ENCODE measurements at places on chromosomes 3 and 15.
A peak's percentile ranks its signal among the peaks of the same experiment; 100 is the strongest.

DNA sequence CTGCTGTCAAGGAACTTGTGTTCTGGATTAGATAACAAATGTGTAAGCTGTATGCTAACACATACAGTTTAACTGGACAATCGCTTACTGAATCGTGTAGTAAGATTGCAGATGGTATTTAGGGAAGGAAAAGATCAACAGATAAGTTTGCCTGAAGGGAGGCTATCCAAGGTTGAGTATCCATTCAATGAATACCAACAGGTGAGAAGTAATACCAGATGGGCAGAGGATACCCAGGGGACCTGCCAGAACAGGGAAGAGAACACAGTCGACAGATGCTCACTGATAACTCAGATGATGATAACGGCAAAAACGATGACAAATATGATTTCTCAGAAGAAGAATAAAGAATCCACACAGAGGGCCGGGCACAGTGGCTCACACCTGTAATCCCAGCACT, 3.2 kb upstream of the UACA start:
- no peak for DNase-seq

DNA sequence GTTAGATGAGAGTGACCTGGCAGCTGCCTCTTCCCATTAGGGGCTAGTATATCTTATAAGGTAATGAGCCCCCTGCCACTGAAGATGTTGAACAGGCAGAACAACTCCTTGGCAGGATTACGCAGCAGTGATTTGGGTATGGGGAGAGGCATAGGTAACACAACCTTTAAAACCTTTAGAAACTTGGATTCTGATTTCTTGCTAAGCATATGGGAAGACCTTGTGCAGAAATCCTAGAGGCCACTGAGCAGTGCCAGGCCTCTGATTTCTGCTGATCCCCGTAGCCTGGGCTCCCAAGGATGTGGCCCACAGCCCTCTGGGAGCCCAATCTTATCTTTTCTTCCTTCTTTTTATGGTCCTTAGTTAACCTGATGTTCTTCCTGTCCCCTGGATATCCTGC, 237.9 kb upstream of the ROPN1 start:
- no peak for DNase-seq

DNA sequence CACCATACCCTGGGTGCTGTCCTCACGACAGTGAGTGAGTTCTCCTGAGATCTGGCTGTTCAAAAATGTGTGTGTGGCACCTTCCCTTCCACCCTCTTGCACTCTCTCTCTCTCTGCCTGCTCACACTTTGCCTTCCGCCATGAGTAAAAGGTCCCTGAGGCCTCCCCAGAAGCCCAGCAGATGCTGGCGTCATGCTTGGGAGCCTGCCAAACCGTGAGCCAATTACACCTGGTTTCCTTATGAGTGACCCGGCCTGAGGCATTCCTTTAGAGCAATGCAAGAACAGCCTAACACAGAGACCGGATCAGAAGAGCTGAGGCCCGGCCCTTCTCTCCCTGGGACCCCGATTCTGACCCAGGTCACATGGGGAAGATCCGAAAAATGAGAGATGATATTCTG, 15.4 kb downstream of the TMEM44 start:
- DNase-seq, result no peak

GRCh38 chr3:25843332-25843731, 53.4 kb downstream of the OXSM start:
- no peak for DNase-seq

DNA sequence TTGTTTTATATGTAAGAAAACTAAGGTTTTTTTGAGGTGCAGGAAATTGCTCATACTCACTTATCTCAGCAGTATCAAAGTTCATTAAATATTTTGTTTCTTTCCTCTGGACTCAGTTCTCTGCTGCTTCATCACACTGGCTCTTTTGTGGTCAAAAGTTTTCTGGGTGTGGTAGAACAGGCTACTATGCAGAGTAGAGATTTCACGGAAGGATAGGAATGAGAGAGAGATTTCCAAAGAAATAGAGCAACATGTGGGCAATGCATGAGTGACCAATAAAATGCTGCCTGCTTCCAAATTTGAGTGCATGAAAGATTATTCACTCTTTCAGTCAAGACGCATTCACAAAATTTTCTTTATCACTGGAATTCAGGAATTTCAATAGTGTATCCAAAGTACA, 577.3 kb upstream of the SEMA6D start:
- no peak for DNase-seq

DNA sequence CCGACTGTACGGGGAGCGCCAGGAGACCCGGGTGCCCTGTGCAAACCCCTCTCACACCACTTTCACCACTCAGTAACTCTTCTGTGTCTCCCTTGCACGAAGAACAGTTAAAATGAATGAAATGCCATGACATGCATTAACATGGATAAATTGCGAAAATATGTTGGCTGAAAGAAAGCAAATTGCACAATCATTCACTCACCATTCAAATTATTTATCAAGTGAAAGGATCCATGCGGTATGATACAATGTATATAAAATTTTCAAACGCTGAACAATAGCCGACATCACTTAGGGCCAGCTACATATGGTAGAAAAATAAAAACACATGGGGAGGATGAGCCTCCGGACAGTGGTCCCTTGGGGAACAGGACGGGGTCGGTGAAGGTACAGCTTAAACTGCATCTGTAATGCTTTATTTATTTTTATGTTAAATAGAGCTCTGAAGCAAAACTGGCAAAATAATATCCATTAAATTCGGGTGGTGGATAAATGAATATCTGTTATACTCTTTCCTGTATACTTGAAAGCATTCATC, 45.9 kb downstream of the SLC12A8 start:
- DNase-seq, result no peak

GRCh38 chr15:67758619-67759300, 66.5 kb upstream of the SKOR1 start:
- no peak for DNase-seq

- DNase-seq, result peak; percentile 99
These were observed 554 bp upstream of the GSK3B start for GRCh38 chr3:120094776-120095225.

DNA sequence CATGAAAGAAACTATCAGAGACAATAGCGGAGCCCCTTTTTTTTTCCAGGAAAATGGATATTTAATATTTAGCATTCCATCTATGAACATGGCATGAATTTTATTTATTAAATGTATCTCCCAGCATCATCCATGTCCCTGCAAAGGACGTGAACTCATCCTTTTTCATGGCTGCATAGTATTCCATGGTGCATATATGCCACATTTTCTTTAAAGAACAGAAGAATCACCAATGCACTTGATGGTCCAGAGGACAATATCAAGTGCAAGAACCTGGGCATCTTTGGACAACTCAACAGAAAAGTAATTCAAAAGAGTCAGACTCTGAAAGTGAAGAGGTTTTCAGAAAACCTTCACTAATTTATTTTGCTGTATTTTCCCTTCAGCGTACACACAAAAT, 133.0 kb upstream of the SLC7A14 start:
- DNase-seq, result no peak

DNA sequence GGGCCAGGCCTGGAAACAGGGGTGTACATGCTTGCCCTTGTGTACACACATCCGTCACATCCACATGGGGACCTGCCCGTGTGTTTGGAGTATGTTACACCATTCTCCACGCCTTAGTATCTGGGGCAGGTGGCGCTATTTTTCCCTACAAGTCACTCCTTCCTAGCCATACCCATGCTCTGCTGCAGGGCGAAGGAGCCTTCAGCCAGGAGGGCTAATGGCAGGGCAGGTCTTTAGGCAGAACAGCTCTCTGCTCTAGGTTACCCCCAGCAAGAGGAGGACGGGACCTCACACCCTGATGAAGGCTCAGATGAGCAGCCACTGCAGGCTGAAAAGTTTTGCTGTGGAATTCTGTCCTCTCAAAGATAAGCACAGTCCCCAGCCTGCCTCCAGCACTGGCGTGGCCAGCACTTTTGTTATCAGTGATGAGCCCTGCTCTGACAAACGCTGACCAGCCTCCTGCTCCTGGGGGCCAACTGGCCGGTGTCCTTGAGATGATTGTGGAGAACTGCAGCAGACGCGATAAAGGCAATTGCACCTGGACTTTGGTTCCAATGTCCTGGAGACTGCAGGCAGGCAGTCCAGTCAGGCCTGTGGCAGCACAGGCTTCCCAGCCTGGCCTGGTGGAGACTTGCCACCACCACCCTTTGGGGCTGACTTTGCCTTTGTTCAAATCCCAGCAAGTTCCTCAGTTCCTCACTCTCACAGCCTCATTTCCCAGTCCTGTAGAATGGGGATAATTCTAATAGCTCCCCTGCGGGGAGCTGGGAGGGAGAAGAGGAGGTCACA, 19.8 kb upstream of the PIGZ start:
- no peak for DNase-seq

GRCh38 chr3:187264021-187264420, 27.5 kb downstream of the MASP1 start:
- DNase-seq, result no peak

DNA sequence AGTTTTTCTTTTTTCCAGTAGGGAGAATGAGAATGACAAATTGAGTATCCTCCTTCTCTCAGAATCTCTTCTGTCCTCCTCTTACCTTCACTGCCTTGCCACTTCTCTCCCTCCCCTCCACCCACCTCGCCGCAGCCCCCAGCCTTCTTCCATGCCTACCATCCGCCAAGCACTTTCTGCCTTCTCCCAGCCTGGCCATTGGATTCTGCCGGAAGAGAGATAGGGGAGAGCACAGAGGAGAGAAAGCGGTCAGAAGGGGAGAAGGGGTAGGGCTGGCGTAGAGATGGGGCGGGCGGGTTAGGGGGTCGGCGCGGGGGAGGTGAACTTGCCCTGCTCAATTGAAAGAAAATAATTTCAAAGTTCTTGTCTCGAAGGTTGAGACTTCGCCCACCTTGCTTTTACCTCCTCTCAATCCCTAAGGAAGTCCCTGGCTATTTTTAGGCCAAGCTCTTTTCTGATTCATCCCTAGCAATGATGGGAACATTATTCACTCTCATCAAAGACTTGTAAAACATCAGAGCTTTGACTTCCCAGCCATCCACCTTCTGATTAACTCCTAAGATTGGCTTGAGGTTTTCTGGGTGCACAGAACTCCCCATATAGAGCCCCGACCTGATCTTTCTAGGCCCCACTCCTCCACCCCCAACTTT, 811 bp downstream of the C3orf52 start:
- DNase-seq, result no peak

DNA sequence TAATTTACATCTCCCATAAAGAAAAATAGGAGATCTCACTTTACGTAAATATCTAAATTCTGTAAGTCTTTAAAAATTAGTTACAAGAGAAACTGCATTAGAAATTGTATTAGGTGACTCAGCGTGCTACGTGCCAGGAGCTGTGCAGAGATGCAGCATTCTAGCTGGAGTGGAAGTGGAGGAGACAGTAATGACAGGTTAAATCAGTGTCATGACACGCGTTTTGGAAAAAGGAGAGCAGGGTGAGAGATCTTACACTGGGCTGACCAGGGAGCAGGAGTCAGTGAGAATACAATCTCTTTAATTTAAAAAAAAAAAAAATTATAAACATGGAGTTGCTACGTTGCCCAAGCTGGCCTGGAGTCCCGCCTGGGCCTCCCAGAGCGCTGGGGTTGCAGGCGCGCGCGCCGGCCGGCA, 635 bp downstream of the TUBGCP5 start:
- DNase-seq, result no peak

DNA sequence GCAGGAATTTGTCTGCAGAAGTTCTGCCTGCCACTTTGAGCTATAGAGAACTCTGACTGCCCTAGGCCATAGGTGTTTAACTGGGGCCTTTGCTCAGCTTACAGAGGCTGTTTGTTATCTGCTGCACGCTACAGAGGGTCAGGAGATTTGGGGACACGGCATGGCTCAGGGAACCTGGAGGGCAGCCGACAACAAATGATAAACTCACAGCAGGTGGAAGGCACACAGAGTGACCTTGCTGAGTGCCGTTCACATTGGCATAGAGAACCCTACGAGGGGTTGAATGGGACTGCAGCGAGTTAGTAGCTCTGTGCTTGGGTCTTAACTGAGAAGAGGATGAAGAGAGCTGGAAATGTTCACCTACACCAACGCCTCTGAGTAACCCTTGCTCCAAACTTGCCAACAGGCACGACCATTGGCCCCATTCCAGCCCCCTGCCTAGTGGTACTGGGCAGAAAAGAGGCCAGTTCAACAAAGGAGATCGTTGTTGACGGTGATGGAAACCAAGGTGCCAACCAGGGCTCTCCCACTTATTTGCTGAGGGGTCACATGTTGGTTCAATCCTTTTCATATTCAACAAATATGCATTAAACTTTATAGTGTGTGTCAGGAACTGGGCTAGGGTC, 301.1 kb downstream of the NTRK3 start:
- no peak for DNase-seq

DNA sequence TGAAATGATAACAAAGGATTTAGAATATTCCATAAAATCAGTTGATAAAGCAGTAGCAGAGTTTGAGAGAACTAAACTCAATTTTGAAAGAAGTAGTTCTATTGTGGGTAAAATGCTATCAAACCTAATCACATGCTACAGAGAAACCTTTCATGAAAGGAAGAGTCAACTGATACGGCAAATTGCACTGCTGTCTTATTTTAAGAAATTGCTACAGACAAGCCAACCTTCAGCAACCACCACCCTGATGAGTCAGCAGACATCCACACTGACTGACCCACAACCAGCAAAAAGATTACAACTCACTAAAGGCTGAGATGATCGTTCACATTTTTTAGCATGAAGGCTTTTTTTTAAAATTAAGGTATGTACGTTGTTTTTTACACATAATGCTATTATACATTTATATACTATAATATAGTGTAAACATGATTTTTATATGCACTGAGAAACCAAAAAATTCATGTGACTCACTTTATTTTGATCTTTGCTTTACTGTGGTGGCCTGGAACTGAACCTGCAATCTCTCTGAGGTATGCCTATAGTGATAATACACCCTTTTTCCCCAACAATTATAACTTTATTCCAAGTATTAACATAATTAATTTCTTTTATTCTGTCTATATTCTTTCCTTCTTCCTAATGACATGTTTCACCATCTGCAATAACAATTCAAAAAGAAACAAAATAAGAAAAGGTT, 109.9 kb downstream of the TBC1D5 start:
- DNase-seq, result peak; percentile 62

DNA sequence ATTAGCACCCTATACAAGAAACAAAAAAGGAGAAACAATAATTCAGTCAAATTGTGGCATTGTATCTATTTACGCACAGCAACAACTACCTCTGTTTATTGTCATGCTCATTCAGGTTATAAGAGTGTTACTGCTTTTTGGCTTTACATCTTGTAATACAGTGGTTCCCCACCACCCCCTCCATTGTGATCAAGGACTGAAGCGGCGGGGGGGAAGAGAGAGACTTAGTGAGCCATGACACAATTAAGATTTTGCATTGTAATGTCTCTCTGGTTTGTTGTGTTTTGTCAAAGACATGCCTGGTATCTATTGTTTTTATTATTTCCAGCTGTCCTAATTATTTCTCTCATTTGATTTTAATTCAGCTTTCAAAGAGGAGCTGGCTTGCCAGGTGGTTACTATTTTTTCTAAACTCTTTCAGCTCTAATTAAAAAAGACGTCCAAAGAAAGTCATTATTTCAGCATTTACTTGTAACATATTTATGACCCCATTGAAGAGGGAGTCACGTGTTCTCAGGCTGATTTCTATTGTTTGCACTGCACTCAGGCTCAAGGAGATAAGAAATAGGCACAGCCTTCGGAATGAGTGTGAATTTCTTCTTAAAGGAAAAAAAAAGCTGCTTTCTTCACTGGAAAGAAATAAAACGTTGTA, 234.4 kb upstream of the TBL1XR1 start:
- no peak for DNase-seq

- no peak for DNase-seq
These were observed 102.7 kb downstream of the VPS8 start for GRCh38 chr3:184914628-184915027.

GRCh38 chr15:55108858-55109518, 87.8 kb downstream of the RSL24D1 start:
- DNase-seq, result peak; percentile 71

Data from hematopoietic multipotent progenitor cell (in vitro differentiated cells).